CD4-positive, alpha-beta T cell treated with Interferon alpha-2 for 1 hour (primary cell): ENCODE measurements at places on chromosomes 2 and 18.

GRCh38 chr2:235854276-235854675, 313.9 kb downstream of the GBX2 start:
- no peak for DNase-seq

DNA sequence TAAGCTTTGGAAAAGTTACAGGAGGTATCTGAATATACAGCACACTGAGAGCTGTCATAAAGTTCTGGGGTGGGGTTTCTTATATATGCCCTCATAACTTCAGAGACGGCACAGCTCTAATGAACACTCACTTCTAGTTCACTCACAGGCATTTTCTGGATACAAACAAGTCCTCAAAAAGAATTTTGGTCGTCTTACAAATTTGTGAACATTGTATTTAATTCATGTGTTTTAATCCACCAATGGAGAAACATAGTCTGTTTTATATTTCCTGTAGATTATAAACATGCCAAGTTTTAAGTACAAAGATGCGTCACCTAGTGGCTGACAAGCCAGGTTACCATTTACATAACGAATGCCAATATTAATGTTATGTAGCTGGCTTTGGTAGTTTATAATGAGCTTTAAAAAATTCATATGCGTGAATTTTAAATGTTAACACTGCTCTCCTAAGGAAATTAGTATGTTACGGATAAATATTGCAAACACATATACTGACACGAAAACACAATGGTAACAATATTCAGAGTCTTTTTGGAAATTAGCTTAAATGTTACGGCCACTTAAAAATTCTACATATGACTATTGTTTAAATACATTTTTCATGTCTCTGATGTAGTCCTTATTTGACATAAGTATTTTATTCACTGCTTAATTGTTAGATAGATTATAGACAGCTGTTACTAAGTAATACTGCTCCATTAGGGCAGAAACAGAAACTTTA, 2.5 kb downstream of the COL3A1 start:
- no peak for DNase-seq

DNA sequence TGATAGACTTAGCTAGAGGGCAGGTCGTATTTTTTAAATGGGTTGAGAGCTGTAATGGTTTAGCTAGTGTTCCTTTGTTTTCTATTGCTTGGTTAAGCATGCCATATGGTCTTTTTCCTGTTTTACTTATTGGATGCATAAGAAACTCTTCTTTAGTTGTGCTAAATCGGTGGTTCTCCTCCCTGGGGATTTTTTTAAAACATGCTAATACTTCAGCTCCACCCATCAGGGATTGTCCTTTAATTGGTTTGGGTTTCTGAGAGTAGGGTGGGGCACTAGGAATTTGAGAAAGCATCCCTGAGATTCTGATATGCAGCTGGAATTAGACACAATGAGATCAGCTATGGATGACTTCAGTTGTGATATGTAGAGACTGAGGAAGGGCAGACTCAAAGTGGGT, 497.2 kb downstream of the THSD7B start:
- no peak for DNase-seq

DNA sequence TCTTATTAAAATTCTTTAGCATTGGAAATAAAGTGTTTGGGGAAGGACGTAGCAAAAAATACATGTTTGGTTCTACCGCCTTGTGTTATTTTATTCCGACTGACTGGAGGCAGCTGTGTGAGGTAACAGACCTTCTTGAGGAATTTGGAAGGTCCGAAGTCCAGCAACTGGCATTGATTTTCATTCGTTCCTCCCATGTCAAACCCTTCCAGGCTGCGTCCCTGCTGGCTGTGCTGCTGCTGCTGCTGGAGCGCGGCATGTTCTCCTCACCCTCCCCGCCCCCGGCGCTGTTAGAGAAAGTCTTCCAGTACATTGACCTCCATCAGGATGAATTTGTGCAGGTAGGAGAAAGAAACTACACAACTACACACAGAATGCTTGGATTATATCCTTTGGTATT, 21.8 kb downstream of the CNDP1 start:
- no peak for DNase-seq

- DNase-seq = no peak
These were observed 46.1 kb upstream of the LRP1B start for GRCh38 chr2:142176941-142177340.

DNA sequence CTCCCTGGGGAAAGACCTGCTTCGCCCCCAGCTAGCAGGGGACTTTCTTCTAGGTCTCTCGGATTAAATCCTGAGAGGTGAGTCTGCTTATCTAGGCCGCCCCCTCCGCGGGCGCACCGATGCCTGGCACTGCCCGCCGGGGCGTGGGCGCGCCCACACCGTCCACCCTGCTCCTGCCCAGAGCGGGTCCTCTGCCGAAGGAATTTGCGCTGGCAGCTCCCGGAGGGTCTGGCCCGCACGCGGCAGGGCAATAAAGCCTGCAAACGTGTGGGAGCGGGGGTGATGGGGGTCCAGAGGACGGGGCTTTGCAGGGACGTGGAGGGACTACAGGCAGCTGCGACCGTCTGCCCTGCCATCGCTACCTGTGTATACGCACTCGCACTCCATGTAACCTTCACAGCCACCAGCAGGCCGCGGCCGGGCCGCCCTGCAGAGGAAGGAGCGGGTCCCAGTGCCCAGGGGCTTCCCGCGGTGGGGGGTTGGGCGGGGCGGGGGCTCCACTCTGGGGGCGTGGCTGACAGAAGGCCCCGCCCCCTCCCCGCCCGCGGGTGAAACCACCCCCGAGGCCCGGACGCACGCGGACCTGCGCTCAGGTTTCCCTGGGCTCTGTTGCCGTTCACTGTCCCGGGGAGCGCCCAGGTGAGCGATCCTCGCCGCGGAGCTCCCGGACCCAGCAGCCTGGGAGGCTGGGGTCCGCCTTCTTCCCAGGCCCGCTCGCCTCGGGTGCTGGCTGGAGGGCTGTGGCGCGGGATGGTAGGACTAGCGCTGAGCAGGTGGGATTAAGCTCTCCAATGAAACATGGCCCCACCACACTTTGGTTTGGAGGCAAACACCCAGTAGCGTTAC, 174.5 kb upstream of the HS6ST1 start:
- DNase-seq = no peak

DNA sequence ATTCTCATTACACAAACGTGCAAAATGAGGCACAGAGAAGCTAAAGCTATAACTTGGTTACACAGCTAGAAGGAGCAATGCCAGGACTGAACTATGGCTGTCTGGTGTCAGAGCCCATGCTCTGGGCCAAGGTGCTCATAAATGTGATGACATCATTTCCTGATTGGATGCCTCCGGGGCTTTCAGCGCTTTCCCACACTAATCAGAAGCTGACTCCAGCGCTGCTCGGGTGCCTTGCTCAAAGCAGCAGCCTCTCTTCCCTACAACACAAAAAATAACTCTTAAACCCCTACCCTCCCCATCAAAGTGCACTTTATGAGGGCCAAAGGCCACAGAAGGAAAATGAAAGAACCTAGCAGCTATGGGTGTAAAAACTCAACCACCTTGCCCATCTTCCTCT, 90.7 kb downstream of the STK39 start:
- DNase-seq = no peak

DNA sequence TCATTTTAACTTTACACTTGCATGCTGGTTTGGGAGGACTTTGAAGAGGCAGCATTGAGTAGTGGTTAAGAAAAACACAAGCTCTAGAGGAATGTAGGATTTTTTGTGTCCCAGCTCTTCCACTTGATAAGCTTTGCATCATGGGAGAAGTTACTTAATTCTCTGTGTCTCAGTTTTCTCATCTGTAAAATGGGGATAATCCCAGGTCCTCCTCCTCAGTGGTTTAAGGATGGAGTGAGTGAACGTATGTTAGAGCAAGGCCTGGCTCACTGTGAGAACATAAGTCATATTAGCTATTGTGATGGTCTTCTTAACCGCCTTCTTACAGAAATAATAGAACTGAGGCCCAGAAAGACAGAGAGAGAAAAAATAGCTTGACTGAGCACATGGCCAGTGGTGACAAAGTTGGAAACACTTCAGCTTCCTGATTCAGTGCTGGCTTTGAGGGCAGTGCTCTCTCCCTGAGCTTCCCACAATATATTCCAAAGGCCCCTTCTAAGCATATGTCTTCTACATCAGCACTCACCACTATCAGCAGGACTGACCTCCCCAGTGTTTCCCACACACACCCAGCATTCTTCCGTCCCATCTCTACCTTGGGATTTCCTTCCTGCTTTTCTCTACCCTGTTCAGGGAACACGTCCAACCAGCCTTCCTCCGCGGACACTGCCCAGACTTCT, 214.9 kb upstream of the TNP1 start:
- DNase-seq = no peak
